ENCODE measurements at places on chromosomes 5 and 9.
A peak's percentile ranks its signal among the peaks of the same experiment; 100 is the strongest.

- peak; percentile 44 for DNase-seq
Measured at GRCh38 chr5:122723606-122724352, 51.1 kb upstream of the SNX2 start.

DNA sequence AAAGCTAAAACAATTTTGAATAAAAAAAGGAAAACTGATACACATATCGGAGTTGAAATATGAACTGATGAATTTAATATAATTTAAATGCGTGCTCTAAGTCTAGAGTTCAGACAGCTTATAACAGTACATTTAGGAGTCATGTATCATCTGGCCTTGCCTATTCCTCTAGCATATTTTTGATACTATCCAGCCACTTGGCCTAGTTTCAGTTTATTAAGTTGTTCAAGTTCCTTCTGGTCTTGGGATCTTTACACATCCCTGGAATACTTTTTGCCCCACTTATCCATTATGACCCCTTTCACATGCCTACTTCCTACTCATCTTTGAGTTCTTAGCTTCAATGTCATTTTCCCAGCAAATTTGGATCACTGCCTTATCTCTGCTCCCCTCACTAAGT lies 192.4 kb upstream of the EFNA5 start:
- DNase-seq, result no peak

DNA sequence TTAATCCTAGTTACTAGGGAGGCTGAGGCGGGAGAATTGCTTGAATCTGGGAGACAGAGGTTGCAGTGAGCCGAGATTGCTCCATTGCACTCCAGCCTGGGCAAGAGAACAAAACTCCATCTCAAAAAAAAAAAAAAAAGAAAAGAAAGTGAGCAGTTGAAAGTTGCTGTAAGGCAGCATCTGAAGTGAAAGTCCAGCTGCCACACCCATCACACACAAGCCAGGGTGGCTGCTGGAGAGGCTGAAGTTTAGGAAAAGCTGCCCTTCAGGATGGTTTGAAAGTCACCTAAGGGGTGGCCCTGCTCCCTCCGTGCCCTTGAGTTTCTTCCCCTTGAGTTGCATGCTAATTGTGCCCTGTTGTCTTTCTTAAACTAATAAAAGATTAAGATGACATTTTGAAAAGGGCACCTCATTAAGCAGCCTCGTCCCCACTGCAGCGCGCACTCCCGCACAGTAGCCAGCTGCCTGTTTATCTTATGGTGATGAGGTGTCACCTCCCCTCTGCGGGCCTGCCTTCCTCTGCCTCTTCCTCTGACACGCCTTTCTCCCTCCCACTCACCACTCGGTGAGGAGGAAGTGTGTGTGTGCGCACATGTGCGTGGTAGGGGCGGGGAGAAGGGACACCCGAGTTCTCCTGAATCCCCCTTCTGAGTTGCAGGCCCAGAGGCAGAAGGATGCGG lies 104.2 kb upstream of the PANK3 start:
- DNase-seq, result no peak

- peak; percentile 84 for DNase-seq
Measured at GRCh38 chr9:116589392-116590354, 97.4 kb upstream of the TRIM32 start.

GRCh38 chr9:37029304-37029775 lies 4.7 kb downstream of the PAX5 start:
- DNase-seq, result no peak

- DNase-seq, result peak; percentile 42
Measured at GRCh38 chr5:55418994-55419968, 111.5 kb downstream of the MTREX start.

- DNase-seq, result no peak
Measured at GRCh38 chr5:142006363-142007236, 6.2 kb downstream of the GNPDA1 start.

DNA sequence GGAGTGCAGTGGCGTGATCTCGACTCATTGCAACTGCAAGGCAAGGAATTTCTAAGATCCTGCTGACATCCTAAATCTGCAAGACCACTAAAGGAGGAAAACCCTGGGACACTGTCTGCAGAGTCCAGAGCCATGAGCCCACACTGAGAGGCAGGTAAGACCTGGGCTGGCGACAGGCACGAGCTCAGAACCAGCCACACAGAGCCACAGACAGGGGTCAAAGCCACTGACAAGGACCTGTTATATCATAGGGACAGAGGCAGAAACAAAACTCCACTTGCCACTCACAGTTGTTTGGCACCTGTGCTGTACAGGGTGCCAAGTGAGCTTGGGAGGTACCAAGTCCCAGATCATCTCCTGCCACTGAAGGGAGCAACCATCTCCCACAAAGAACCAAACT lies 34.2 kb downstream of the IPPK start:
- no peak for DNase-seq

DNA sequence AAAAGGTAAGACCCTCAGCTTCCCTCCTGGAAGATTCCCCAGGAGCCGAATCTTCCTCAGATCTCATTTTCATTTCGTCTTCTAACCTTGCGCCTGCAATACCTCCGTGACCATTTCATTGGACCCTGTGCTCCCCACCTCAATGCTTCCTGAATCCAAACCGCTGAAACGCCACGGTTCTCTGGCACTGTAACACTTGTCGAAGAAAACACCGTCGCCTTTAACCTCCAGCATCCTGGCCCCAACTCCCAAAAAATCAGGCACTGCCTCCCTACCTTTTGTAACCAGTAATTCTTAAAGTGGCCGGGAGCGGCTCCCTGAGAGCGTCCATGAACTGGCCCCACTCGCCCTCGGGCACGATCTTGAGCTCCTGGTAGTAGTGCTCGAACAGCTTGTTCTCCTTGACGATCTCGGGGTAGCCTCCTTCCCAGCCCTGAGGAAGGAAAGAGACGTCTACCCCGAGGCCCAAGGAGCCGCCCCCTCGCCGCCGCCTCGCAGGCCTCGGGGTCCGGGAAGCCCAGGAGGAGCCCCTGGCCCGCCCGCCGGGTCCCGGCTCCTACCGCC lies 438 bp downstream of the NSUN2 start:
- DNase-seq, result peak; percentile 30

GRCh38 chr5:15425766-15426165 lies 74.2 kb upstream of the FBXL7 start:
- peak; percentile 18 for DNase-seq

DNA sequence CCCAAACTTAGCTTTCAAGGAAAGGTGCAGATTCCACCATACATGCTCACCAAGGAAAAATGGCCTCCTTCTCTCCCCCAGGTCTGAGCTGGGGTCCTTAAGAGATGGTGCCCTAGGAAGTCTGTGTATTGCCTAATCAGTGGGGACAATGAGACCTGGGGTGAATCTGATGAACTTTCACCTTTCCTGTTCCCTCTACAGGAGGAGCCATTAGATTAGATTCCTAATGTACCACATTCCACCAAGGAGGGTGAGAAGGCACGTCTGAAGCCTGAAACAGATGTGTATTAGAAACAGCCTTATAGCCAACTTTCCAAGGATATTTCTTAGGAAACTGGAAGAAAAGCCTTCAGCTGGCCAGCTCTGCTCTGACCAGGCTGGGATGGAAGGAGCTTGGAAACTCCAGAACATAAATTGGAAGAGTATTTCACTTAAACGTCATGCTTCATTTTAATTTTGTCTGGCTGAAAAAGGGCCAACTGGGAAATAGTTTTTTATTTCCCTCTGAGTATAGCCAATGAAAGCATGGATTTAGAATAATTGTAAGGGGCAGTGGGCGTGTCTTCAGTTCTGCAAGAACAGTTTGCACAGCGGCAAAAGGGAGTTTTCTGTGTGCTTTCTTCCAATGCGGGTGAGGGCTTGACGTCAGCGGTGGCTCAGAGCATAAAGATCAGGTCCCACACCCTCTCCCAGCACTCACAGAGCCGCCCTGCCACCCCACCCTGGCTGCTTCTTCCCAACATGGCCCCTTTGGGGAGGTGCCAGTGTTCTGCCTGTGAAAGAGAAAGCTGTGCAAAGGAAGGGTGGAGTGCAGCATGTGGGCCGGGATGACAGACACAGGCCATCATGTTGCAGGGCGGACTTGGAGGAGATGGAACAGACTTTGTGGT lies 210.9 kb downstream of the ESM1 start:
- peak; percentile 68 for DNase-seq

DNA sequence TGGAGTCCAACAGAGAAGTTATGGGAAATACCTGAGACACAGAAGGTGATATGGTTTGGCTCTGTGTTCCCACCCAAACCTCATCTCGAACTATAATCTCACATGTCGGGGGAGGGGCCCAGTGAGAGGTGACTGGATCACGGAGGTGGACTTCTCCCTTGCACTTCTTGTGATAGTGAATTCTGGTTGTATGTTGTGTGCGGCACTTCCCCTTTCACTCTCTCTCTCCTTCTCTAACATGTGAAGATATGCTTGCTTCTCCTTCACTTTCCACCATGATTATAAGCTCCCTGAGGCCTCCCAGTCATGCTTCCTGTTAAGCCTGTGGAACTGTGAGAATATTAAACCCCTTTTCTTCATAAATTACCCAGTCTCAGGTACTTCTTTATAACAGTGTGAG lies 96.1 kb downstream of the TMEM232 start:
- DNase-seq, result no peak

DNA sequence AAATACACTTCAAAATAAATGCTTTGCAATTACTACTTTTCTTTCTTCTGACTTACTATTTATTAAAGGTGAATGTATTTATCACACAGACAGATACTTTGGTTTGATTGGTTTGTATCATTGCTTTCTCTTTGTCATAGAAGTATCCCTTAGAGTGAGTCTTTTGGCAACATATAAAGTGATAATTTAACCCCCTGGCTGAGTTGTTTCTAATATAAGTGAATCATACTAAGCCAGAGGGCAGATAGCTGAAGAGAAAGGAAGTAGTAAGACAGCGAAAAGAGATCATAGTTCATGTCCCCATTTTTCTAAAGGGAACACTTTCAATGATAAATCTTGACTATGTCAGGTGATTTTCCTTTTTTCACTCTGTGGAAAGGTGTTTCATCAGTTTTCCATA lies 38.6 kb downstream of the CAMK4 start:
- DNase-seq, result no peak

GRCh38 chr5:141515946-141516671 lies 27.2 kb downstream of the PCDHGC5 start:
- no peak for DNase-seq

DNA sequence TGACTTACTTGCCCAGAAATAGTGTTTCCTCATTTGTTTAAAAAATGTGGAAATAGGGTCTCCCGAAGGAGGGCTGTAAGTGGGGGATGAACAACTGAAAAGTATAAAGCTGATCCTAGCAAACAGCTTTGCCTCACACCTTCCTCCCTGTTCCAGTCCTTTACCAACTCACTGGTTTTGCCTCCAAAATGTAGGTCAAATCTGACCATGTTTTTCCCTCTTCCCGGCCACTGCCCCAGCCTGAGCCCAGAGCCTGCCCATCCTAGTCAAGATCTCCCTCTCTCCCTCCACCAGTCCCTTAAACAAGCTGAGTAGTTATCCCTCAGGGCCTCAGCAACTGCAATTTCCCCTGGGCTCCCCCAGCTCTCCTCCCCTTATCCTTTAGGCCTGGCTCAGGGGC lies 82.4 kb upstream of the FBXW11 start:
- no peak for DNase-seq

Data from fibroblast of pulmonary artery (primary cell).